ENCODE measurements at places on chromosomes 2 and 18.

DNA sequence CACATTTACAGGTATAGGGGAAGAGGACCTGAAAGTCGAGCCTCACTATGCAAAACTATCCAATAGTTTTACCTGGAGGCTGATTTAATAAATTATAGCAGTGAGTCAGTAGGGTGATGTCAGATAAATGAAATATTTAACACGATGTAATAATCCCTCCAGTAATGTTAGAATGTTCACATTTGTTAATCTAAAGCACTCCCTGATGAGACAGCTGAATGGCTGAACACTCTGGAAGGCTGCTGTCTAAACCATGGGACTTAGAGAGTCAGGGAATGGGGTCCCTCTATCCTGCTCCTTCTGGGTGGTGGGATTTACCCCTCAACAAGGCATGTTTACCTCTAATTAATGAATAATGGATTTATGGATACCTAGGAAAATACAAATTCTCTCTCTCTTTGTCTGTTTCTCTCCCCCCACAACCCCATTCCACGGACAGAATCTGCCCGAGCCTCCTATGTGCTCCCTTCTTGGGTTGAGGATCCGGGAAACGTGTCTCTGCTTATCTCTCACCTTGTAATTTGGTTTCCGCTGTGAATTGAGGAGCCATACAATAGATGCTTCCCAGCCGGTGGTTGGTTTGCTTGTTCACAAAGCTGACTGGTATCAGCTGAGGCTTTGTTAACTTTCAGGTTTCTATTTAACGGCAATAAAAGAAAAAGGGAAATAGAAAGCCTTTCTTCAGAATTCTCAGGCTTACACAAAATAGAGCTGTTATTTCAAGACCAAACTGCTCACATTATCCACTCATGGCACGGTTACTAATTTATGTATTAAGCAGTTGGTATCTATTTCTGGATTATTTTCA, 25.9 kb downstream of the LRRC30 start:
- DNase-seq = no peak

GRCh38 chr2:68158134-68158447, 403 bp downstream of the PNO1 start:
- DNase-seq = no peak

DNA sequence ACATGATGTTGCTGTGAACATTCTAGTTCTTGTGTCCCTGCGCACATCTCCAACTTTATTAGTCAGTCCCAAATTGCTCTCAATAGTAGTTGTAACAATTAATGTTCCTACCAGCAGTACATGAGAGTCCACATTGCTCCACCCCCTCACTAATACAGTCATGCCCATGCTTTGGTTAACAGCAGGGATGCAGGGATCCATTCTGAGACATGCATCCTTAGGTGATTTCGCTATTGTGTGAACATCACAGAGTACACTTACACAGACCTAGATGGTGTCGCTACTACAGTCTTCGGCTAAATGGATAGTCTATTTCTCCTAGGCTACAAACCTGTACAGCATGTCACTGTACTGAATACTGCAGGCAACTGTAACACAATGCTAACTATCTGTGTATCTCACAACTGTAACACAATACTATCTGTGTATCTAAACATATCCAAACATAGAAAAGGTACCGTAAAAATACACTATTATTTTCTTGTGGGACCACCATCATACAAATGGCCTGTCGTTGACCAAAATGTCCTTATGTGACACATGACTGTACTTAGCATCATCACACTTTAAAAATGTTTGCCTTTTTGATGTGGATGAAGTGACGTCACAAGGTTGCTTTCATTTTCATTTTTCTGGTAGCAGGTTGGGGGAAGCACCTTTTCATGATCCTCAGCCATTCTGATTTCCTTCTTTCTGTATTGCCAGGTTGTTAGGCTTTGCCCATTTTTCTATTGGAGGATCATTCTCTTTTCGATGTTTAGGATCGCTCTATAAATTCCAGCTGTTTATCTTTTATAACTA, 82.9 kb upstream of the RNF152 start:
- no peak for DNase-seq

GRCh38 chr2:76998152-76998551, 524.0 kb downstream of the LRRTM4 start:
- no peak for DNase-seq

DNA sequence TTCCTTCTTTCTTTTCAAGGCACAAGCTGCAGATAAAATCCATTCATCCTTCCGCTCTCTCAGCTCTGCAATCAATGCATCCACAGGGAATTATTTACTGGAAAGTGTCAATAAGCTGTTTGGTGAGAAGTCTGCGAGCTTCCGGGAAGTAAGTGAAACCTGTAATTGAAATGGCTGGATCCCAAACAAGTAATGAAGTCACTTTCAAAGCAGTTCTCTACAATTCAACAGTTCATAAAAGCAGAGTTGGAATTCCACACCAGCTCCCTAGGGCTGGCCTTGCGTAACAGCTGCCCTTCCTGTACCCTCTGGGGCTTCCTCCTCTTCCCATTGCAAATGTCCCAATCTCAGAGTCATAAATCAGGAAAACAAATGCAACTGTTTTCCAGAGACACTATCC, 9.6 kb downstream of the SERPINB2 start:
- no peak for DNase-seq

- no peak for DNase-seq
Observed at GRCh38 chr2:218392891-218393462, 6.7 kb upstream of the CTDSP1 start.

DNA sequence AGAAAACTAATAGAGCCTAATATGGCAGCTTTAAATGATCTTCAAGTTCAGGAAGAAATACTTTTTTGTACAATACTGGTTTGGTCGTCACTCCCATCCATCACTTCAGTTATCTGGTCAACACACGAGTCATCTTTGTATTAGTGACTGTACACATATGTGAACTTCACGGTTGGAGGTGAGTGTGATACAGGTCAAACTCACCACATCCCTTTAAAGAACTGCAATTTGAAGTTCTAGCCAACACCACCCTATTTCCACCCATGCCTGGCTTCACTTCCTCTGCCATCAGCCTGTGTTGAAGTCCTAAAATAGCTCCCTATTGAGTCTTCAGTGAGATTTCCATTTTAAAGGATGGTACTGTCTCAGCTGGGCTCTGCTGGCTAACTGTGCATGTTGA, 361.9 kb downstream of the TXNL1 start:
- no peak for DNase-seq

GRCh38 chr2:43462866-43463641, 132.8 kb downstream of the THADA start:
- no peak for DNase-seq

- no peak for DNase-seq
Observed at GRCh38 chr2:1203772-1204171, 209.5 kb upstream of the TPO start.

GRCh38 chr2:172308253-172308935, 119.0 kb upstream of the ITGA6 start:
- no peak for DNase-seq

DNA sequence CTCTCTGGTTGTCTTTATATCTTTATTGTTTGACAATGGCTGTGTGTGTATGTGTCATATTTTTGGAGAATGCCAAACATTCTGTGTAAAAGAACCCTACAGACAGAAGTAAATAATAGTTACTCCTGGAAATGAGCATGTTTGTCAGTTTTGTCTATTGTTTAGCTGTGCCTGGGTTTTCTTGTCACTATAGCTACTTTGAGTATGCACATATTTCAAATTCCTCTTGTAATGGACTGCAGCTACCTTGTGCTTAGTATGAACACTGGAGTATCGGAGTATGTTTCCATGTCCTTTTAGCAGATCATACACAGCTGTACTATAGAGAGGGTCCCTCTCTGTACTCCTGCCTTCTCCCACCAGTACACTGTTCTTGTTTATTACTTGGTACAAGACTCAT, 58.0 kb upstream of the DOCK10 start:
- DNase-seq = no peak

DNA sequence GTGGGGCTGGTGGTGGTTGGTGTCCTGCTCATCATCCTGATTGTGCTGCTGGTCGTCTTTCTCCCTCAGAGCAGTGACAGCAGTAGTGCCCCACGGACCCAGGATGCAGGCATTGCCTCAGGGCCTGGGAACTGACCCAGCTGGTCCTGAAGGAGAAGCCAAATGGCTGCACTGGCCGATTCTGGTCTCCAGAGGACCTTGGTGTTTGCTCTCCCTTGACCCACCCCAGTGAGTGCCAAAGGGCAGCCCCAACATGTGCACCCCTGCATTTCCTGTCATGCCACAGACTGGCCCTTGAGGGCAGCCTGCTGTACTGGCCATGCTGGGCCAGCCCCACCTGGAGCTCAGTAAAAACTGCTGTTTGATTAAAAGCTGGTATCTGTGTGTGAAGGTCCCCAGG, 2.5 kb upstream of the RNF181 start:
- no peak for DNase-seq
